ENCODE measurements at places on chromosomes 11 and 22. TPM values are rescaled to one million over a fixed set of nuclear protein-coding genes. Genes with fewer than 3 reads are reported as not detected.

DNA sequence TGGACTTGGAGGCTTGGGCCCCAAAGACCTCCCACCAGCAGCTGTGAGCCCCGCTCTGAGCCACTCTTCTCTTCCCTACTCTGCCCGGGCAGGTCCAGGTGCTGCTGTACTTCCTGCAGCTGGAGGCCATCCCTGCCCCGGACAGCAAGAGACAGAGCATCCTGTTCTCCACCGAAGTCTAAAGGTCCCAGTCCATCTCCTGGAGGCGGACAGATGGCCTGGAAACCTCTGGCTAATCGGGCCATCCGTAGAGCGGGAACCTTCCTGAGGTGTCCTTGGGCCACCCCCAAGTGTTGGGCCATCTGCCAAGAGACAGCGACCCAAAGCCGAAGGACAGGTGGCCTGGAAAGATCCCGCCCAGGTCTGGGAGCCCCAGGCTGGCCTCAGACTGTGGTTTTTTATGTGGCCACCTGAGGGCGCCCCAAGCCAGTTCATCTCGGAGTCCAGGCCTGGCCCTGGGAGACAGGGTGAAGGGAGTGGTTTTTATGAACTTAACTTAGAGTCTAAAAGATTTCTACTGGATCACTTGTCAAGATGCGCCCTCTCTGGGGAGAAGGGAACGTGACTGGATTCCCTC is 135.1 kb downstream of the BCR start:
- no peaks in the 10 kb centered on the region for H3K36me3 ChIP-seq
- H3K4me3 ChIP-seq, result no peak overlapping the region
- H3K27me3 ChIP-seq, result no peaks in the 10 kb centered on the region
- no peak overlapping the region for H3K27ac ChIP-seq
- peak; percentile 76 for DNase-seq

DNA sequence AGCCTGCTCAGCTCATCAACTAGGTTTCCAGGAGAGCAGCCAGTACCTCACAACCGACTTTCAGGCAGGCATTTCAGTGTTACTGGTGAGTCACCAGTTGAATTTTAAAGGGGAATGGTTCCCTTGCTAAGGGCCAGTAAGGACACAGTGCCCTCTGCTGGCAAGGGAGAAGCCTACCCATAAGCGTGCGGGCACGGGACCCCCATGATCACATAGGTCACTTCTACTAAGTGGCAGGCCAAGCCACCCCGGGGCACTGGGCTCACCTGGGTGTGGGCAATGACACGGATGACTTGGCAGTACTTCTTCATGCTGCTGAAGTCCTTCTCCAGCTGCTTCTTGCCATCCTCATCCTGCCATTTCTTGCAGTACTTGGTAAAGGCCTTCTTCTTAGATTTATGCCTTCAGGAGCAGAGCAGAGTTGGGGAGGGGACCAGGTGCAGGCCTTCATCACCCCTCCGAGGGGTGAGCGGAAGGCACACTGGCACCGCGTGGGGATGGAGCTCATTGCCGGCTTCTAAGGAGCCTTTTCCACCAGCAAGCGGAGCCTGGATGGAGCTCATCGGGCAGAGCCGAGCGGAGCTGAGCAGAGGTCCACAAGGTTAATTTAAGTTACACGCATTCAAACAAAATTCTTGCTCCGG is 2.9 kb downstream of the RPL3 start:
- peaks cover 18% of the 10 kb centered on the region for H3K4me1 ChIP-seq
- DNase-seq, result peak; percentile 93

DNA sequence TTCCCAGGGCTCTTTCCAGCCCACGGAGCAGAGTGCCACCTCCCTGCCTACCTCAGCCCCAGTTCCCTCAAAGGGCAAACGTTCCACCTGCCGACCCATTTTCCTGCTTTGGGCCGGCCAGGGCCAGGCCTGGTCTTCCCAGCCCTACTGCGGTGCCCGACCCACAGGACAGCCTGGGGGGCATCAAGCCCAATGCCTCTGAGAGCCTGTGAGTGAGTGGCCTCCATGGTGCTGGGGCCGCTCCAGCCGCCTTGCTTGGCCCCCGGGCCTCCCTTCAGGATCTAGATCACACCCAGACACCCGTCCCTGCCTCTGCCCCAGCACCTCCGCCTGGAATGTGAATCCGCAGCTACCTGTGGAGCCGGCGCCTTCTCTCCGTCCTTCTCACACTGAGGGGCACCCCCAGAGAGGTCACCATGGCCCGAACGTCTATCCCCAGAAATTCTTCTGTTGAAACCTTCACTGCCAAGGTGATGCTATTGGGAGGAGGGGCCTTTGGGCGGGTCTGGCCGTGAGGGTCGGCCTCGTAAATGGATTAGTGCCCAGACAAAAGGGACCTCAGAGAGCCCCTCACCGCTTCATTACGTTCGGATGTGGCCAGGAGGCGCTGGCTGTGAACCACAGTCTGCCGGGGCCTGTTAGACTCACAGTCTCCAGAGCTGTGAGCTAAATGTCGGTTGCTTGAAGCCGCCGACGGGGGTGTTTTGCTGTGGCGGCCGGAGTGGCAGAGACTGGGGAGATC is 36.2 kb upstream of the BRSK2 start:
- DNase-seq, result no peak
- H3K4me1 ChIP-seq, result no peaks in the 10 kb centered on the region
- no peak overlapping the region for H3K27ac ChIP-seq
- no peak overlapping the region for H3K4me3 ChIP-seq
- no peaks in the 10 kb centered on the region for H3K36me3 ChIP-seq
- no peaks in the 10 kb centered on the region for H3K27me3 ChIP-seq

DNA sequence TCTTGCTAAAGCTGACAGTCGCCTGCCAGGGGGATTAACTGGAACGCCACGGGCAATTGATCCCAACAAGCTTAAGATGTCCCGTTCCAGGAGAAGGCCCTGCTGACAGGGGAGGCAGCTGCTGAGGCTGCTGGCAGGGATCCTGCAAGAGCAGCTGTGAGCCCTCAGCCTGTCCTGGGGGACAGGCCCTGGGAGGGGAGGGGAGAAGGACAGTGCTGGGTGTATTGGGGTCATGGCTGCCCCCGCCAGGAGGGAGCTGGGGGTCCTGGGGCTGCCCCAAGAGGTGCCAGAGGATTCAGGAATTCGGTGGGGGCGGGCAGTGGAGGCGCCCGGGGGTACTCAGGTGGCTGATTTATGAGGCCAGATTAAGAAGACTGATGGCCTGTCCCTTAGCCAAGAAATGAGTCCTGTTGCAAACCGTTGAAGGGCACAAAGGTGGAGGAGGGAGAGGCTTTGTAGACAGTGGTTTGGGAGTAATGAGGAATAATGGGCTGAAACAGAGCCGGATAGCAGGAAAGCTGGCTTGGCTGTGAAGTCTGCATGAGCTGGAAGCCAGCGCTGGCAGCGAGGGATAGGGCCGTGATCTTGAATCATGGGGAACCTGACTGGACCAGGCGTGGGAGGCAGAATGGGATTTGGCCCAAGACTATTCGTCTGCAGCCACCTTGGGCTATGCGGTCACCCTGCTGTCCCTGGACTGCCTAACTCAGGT is 133.5 kb downstream of the CACNA1I start:
- no peak overlapping the region for H3K4me3 ChIP-seq
- H3K27ac ChIP-seq, result no peak overlapping the region
- H3K4me1 ChIP-seq, result no peaks in the 10 kb centered on the region
- DNase-seq, result peak; percentile 61

DNA sequence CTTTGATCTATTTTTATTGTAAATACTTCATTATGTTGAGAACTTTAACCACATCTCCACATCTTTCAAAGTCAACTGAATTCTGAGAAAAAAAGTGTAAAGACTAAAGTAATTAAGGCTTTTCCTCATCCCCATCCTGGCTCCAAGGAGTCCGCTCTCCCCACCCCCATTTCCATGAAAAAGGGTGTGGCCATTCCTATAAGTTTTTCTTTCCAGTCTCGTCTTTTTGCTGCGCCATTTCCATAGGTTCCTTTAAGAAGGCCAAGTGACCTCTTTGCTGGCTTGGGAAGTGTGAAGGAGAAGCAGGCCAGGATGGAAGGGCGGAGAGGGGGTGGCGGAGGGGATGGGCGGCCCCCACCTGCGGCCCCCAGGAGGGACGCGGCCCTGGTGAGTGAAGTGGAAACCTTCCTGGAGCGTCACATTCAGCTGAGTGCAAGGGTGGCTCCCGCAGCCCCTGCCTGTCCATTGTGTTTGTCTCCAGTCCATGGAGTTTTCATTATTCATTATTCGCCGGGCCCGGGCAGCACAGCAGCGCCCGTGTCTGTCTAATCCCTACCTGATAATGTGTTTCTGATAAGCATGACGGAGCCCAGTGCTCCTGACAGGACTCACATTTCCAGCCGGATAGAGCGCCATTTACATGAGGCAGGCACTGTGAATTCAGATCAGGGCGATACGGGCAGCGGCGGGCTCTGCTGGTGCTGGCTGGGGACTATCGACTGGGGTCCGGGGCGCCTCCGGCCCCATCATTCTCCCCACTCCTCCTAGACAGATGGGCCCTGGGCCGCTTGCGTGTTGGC is 739.8 kb downstream of the OPCML start:
- H3K4me1 ChIP-seq, result no peaks in the 10 kb centered on the region
- H3K36me3 ChIP-seq, result no peaks in the 10 kb centered on the region
- DNase-seq, result no peak
- no peak overlapping the region for H3K27ac ChIP-seq
- H3K4me3 ChIP-seq, result no peak overlapping the region

GRCh38 chr11:13376838-13377237 is 86.2 kb downstream of the BTBD10 start:
- no peak for DNase-seq
- no peak overlapping the region for H3K27ac ChIP-seq
- H3K4me1 ChIP-seq, result no peaks in the 10 kb centered on the region

OR51B4 gene
- not detected for polyA plus RNA-seq

CNIH2 gene
- 1.4 TPM for polyA plus RNA-seq

MS4A18 gene
- not detected for polyA plus RNA-seq

TSPO gene
- polyA plus RNA-seq, result 47.5 TPM

All from fibroblast of lung (primary cell).